ENCODE measurements at places on chromosomes 13 and 19.

GRCh38 chr19:49605605-49606004, 14.6 kb downstream of the PRR12 start:
- no peak for DNase-seq

- DNase-seq, result peak; percentile 87
Observed at GRCh38 chr19:8580710-8581281, 3.6 kb upstream of the MYO1F start.

GRCh38 chr13:62418376-62418775, 1002.7 kb upstream of the PCDH20 start:
- DNase-seq, result no peak

GRCh38 chr13:91245288-91245687, 102.2 kb upstream of the MIR17HG start:
- DNase-seq, result no peak

GRCh38 chr19:50024719-50025021, 502 bp downstream of the VRK3 start:
- no peak for DNase-seq

DNA sequence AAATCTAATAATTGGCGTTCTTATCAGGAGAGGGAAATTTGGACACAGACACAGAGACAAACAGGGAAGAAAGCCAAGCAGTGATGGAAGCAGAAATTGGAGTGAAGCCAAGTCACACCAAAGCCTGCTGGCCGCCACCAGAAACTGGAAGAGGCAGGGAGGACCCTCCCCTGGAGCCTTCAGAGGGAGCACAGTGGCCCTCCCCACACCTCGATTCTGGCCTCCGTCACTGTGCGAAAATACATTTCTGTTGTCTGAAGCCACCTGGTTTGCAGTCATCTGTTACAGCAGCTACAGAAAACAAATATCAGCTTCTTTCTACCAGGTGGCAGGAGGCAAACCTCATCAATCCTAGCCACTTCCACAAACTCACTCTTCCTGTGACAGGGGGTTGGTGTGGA, 8.3 kb upstream of the TLE6 start:
- no peak for DNase-seq

DNA sequence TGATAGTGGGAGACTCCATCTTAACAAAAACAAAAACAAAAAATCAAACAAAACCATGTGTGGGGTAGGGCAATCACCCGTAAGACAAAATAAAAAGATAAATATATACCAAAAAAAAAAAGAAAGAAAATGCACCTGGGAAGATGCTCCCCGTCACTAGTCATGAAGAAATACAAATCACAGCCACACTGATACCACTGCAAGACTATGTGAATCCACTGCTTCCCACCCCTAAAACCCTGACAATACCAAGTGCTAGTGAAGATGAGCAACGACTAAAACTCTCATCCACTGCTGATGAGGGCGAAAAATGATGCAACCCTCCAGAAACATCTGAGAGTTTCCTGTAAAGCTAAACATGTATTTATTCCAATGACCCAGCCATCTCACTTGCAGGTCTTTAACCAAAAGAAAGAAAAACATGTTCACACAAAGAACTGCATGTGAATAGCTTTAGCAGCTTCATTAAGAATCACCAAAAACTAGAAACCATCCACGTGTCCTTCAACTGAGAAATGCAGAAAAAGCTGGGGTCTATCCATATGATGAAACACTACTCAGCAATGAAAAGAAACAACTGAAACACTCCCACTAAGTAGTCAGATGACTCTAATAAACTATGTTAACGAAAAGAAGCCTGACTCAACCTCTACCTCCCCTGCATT, 31.7 kb downstream of the BRD4 start:
- no peak for DNase-seq

DNA sequence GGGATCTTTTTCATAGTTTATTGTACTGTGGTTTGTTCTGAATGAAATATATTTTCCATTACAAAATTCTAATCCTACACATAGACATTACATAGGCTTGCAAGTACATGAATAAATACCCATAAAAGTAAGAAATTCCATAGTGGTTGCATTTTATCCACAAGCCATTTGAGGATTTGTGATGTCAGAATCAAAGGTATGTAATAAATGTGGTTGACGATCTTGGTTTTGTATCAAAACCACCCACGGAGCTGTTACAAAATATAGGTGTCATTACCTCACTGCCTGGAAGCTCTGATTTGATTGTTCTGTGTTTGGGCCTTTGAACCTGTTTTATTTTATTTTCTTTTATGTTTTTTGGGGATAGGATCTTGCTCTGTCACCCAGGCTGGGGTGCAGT, 125.1 kb downstream of the NALCN start:
- no peak for DNase-seq

DNA sequence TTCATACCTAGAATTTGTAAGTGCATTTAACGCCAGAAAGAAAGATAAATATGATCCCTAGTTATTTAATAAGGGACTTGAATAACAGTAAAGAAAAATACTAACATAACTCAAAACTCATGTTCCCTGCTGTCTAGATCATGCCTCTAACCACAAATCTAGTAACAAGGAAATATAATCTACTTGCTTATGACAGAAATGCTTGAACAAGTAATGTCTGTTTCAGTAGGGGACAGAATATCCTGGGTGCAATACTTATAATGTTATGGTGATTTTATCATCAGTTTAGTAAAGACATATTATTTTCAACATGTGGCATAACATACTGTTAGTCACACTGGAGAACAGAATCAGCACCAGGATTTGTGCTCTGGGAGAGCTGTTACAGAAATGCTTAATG, 861.9 kb upstream of the SLITRK1 start:
- DNase-seq, result no peak

DNA sequence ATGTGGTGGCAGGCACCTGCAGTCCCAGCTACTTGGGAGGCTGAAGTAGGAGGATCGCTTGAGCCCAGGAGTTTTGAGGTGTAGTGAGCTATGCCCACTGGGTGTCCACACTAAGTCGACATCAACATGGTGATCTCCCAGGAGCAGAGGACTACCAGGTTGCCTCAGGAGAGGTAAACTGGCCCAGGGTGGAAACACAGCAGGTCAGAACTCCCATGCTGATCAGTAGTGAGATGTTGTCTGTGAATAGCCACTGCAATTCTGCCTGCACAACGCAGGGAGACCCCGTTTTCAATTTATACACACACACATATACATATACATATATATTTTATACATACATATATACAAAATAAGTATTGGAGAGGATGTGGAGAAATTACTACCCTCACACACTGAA, 2.1 kb upstream of the ZNF224 start:
- DNase-seq, result no peak

DNA sequence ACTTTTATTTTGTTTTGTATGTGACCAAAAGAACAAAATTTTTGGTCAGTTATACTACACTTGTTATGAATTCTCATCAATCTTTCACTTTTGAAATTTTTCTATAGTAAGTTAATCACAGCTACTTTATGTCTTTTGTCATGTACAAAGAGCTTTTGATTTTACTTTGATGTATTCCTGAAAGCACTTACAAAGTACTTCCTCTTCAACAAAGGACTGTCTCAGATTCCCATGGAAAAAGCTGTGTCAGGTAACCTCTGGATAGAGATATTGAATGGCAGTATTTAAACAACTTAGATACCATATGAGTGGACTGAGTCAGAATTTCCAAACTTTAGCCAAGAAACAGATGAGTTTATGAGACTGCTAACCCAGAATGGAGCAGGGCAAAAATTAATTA, 689.3 kb upstream of the ATXN8OS start:
- no peak for DNase-seq

- DNase-seq, result no peak
Observed at GRCh38 chr13:112616586-112617362, 28.8 kb upstream of the TUBGCP3 start.

GRCh38 chr19:29529646-29530539, 4.1 kb downstream of the VSTM2B start:
- no peak for DNase-seq

DNA sequence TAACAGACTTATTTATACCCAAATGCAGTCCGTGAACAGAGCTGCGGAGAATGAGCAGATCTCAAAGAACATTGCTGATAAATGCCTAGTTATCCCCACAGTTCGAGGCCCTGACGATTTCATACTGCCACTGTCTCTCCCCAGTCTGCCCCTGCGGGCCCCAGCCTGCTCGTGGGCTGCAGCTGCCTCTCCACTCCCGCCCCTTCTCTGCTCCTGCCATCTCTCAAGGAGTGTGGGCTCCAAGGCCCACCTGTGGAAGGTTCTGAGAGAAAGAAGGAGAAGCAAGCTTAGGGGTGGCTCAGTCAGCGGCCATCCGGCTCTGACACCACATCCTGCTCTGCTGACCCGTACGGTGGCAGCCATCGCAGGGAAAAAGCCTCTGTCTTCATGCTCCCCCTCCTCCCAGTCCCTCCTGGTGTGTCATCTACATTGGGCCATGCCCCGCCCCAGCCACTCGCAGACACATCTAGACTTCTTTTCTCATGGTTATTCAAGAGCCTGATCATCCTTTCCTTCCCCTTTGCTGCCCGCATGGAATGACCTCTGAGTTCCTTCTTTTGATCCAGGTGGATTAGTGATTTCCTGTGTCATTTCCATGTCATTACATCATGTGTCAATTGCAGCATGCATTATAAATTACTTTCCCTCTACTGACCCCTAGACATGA, 52.0 kb downstream of the EPS15L1 start:
- DNase-seq, result no peak

DNA sequence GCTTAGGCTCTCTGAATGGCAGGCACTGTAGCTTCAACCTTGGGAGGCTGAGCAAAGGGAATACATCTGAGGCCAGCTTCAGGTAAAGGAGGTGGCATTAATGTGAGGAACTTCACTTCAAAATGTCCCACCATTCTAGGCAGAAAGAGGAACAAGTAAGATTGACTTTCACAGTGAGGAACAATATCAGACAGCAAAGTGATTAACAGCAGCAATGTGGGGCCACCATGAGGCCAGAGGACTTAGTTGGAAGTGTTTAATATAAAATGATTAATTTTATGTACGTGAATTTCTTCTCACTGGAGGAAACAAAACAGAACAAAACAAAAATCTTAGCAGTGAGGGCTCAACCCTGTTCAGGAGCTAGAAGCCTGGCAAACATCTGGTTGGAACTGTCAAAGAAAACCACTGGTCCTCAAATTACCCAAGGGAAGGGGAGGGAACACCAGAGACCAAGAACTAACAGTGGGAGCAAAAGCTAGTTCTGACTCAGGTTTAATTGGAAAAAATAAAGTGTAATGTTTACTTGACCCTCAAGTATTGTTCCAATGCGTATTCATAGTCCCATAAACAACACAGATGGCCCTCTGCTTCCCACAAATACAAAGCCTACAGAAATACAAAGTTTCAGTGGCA, 43.9 kb upstream of the FRY start:
- no peak for DNase-seq

- DNase-seq, result no peak
Observed at GRCh38 chr19:47742634-47743033, 2.7 kb upstream of the NOP53 start.

- DNase-seq, result no peak
Observed at GRCh38 chr19:3868770-3869456, at the start of gene ZFR2. ZFR2 (minus strand) TSS chr19:3869038; CDS start chr19:3869017, 21 bp downstream.

DNA sequence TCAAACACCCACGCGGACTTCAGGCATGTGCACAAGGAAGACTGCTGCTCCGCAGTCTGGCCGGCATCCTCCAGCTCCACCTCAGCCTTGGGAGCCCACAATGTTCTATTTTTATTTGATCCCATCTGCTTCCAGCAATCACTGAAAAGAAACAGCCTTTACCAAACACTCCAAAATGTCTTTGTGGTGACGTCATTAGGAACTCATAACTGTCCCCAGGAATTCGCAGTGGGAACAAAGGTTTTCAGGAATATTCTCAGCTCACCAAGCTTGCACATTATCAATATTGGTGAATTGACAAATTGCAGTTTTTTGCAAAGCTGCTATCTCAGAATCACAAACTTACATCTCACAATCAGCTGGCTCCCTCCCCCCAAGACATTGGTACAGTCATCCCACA, 15.2 kb upstream of the ZNF841 start:
- DNase-seq, result no peak

GRCh38 chr19:7262470-7262869, 31.7 kb downstream of the INSR start:
- DNase-seq, result no peak

GRCh38 chr19:53868091-53868891, 608 bp downstream of the MYADM start:
- DNase-seq, result no peak

GRCh38 chr19:6278740-6279619, 795 bp downstream of the MLLT1 start:
- DNase-seq, result peak; percentile 5

DNA sequence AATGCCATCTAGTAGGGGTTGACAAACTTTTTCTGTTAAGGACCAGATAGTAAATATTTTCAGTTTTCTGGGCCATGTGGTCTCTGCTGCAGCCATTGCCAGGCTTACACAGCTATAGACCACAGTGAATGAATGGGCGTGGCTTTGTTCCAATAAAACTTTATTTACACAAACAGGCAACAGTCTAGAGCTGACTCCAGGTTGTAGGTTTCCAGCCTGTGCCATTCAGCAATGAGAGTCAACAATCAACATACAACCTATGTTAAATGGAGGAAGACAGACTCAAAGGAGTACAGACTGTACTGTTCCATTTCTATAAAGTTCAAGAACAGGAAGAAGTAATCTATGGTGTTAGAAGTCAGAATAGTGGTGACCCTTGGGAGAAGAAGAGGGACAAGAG, 15.2 kb upstream of the IZUMO2 start:
- DNase-seq, result no peak

- DNase-seq, result no peak
Observed at GRCh38 chr13:72514146-72514545, 213.3 kb downstream of the MZT1 start.

DNA sequence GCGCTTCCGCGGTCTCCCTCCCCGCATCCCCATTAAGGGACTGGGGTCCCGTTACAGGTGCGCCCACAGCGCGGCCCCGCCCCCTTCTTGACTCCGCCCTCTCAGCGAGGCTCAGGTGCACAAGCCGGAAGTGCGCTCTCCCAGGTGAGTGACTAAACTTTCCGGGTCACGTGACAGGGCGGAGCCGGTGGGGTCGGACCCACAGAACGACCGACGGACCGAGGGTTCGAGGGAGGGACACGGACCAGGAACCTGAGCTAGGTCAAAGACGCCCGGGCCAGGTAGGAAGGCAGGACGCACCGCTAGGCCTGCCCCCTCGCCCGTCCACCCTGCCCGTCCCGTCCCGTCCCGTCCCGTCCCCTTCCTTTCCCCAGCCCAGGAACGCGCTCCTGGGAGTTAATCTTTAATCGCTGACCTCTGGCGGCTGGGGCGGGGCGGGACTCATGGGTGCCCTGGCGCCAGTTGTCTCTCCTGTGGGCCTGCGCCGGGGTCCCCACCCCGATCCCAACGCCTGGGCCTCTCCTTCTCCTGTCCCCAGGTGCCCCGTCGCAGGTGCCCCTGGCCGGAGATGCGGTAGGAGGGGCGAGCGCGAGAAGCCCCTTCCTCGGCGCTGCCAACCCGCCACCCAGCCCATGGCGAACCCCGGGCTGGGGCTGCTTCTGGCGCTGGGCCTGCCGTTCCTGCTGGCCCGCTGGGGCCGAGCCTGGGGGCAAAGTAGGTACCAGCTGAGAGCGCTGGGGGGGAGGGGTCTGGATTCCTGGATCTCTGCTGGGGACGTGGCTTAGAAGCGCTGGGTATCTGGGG, at the start of gene CRB3:
CRB3 (plus strand) TSS at position 202 of the 804 bp plus-strand sequence; CDS start at position 633, 431 bp downstream.
- no peak for DNase-seq

GRCh38 chr13:84609716-84610115, 727.4 kb upstream of the SLITRK1 start:
- DNase-seq, result no peak

- DNase-seq, result no peak
Observed at GRCh38 chr13:113732176-113732960, 26.7 kb upstream of the TMEM255B start.

Data from activated CD8-positive, alpha-beta memory T cell treated with anti-CD3 and anti-CD28 coated beads for 48 hours (primary cell).